Activated CD4-positive, CD25-positive, alpha-beta regulatory T cell treated with anti-CD3 and anti-CD28 coated beads, Interleukin-2, amount 50 U/mL, for 72 hours (primary cell): ENCODE measurements at places on chromosomes 4 and X.

- DNase-seq, result no peak
These were observed 10.9 kb downstream of the EVC start for GRCh38 chr4:5721923-5722322.

DNA sequence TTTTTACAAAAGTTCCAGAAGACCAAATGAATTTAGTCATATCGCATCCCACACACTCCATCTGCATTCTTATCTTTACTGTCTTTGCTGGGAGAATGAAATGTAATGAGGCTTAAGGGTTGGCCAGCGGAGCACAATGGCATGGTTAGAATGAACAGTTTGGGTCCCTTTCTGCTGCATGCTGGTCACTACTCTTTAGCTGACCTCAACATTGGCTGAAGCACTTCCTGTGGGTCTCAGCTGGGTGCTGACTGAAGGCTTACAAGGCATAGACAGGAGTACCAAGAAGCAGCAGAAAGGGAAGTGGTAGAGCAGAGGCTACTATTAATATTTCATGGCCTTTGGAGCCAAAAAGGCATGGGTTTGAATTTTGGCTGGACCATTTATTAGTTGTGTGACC lies 159.4 kb upstream of the GPC4 start:
- DNase-seq, result no peak

DNA sequence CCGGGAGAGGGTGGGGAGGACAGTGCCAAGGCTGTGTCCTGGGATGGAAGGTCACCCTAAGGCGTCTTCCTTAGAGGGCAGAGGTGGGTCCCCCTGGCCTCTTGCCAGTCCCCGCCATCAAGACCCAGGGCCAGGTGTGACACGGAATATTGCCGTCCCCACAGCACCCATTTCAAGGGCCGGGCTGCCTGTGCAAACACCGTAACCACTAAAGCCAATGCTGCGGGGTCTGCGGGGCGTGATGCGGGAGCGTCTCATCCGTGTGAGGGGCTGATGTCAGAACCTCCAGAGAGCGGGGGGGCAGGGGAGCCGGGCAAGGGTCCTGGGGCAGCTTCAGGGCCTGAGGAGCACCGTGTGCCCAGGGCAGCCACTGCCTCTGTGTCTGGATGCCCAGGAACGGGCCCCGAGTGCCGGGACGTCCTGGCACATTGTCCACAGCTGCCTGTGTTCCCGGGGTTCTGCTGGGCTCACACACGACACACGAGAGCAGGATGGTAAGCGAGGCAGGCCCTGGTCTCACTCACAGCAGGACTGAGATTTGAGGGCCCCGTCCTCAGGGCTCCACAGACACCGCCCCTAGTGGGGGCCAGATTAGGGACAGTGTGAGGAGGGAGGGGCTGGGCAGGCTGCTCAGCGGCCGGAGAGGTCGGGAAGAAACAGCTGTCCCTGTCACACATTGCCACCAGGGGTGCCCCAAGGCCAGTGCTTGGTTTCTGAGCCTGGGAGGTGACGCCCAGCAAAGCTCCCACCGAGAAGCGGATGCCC lies 29.2 kb downstream of the NKX1-1 start:
- DNase-seq, result no peak

- DNase-seq, result peak; percentile 35
These were observed 1.9 kb downstream of the BCORL1 start for GRCh38 chrX:129984111-129984958.

DNA sequence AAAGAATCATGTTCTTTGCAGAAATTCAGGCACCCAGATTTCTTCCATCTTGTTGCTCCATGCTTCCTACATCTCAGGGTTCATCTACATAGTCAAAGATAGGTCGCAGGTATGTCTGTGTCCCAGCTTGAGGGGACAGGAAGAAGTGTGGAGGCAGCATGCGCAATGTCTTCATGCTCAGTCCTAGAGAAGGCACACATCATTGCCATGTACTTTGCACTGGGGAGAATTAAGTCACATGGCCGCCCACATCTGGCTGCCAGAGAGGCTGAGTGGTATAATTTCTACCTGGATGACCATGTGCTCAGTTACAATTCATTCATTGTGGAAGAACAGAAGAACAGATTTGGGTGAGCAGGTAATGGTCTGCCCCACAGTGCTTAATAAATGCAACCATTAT lies 54.1 kb downstream of the GAB1 start:
- DNase-seq, result no peak

DNA sequence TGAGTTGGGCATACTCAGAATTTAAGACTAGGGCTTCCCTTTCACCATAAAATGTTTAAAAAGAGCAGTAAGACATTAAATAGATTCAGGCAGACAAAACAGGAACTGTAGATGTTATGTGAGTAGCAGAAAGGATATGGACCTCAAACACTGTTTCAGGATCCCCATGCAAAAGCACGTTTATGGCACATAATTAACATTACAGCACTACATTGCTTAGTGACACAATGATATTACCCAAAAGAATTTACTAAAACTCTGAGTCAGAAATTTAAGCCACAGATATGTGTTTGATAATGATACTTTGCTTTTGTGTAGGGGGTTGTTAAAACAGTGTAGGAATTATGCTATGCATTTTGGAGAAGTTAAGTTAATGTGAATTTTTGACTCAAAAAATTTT lies 266.3 kb downstream of the PDGFC start:
- no peak for DNase-seq
